ENCODE measurements at places on chromosomes 7 and 10. TPM values are rescaled to one million over a fixed set of nuclear protein-coding genes. Genes with fewer than 3 reads are reported as not detected.
A peak's percentile ranks its signal among the peaks of the same experiment; 100 is the strongest.

DNA sequence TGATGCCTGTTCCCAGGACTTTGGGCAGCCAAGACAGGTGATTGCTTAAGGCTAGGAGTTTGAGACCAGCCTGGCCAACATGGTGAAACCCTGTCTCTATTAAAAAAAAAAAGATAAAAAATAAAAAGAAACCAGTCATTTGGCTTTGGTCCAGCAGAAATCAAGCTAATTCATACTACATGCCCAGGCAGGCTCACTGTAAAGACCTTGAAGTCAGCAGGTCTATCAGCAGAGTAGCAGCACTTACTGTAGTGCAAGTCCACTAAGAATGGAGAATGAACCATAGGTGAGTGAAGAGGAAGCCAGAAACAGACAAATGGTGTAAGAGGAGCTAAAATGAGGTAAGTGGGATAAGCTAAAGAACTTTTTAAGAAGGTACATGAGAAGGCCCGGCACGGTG lies 24.7 kb downstream of the PSPH start:
- no peak for DNase-seq

The GIMAP7 gene
- total RNA-seq: 0.30 TPM

DNA sequence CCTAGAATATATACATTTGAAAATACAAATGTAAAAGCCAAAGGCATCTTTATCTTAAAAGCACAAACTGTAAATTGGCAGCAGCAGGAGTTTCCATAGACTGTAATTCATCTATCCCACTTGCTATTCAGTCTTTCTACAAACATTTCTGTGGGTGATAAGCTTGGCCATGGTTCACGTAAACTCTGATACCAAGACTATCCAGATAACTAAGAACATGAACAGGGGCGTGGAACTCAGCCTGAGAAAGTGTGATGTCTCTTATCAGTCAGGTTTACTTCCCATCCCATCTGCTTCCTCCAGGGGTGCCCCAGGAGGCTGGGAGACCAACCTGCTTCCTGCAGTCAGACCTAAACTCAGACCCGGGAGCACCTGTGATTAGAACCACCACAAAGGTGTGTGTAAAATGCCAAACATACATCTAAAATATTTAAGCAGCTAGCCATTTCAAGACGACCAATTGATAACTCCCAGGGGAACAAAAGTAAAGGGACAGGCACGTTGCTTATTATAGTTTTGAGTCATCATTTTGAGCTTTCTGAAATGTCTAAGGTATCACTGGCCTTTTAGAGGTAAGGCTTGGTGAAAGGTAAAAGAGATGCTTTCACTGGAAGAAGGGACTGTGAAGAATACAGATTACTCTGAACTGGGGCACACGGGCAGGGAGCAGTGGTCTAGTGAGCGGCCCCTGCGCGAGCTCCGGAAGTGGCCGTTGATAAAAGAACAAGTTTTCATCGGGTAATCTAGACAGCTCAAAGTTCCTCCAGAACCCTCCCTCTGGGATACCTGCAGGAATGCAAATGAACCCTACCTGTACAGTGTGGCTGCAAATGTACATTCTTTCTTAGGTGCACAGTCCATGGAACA lies 51.5 kb downstream of the RSU1 start:
- no peak for DNase-seq

DNA sequence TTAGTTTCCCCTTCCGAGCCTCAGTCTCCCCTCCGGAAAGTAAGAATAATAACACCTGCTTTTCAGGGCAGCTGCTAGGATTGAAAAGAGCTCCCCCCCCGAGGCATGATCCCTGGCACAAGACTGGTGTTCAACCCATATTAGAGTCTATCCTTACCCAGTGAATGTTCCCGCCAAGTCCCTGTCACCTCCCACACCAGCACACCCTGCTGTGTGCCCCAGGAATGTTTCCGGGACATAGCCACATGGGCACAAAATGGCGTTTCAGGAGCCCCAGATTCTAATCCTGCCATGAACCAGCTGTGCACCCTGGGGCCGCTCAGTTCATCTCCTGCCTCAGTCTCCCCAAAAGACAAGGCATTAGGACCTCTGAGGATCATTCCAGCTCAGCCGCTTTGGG lies 563 bp downstream of the MUC17 start:
- no peak for DNase-seq

- DNase-seq: no peak
Measured at GRCh38 chr10:98326621-98327027, 58.6 kb upstream of the LOXL4 start.

GRCh38 chr10:96606216-96606615 lies 19.4 kb upstream of the TM9SF3 start:
- no peak for DNase-seq

The CISD1 gene
- total RNA-seq: 6.3 TPM

- peak; percentile 53 for DNase-seq
Measured at GRCh38 chr10:75399461-75400162, 2.0 kb downstream of the ZNF503 start.
